Urinary bladder (tissue), 4 donors: ENCODE measurements at places on chromosomes 13 and 19. TPM values are rescaled to one million over a fixed set of nuclear protein-coding genes. Genes with fewer than 3 reads are reported as not detected.

RCBTB2 gene
- total RNA-seq, result 36.0 TPM

DNA sequence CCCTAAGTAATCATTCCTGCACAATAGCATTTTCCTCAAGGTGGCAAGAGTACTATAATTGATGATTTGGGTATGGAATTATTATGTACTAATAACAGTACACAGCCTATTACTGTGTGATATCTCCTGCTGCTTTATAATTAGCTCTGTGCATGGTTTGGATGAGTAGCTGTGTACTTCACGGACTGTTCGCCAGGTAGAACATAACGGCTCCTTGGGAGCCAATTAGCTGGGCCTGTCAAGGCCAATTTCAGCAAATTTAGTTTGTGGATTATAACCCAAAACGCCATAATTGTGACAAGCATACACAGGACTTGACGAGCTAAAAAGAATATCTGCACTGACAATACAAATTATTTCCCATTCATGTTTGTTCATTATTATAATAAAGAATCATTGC lies 1584.2 kb downstream of the SLITRK1 start:
- DNase-seq, result no peak

GRCh38 chr19:58406818-58407657 lies 1.4 kb upstream of the ZNF584 start:
- no peak for DNase-seq

GRCh38 chr19:29586401-29586800 lies 19.7 kb upstream of the POP4 start:
- no peak for DNase-seq

- no peak for DNase-seq
Measured at GRCh38 chr13:45441633-45442032, 23.1 kb upstream of the COG3 start.
